HEK293T (cell line): ENCODE measurements at places on chromosomes 3 and 15.

DNA sequence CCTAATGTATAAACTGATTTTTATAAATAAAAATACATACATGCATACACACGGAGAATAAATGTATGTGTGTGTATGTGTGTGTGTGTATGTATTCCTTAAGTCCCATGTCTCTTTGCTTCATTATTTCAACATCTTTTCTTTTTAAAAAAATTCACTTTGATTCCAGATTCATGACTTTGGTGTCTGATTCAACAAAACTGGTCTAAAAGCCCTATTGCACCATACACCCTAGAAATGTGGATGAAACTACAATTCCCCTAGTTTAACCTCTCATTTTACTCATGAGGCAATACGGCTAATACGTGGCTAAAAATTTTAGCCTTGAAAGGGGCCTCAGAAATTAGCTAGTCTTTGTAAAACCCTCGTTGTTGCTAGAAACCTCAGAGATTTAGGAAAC lies 228.1 kb downstream of the ADAMTS9 start:
- no peak for DNase-seq

DNA sequence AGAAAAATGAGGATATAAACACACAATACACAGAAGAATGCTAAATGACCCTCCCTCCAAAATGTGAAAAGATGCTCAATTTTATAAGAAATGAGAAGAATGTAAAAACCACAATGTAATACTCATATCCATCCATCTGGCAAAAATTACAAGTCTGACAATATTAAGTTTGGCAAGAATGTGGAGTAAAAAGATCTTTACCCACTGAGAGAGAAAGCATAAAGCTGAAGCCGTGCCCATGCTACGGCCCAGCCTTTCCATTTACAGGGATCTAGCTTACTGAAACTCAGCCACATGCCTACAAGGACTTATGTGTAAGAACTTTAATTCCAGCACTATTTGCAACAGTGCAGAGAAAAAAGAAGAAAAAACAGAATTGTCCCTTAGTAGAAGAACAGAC lies 42.9 kb downstream of the ATP13A3 start:
- DNase-seq: no peak

DNA sequence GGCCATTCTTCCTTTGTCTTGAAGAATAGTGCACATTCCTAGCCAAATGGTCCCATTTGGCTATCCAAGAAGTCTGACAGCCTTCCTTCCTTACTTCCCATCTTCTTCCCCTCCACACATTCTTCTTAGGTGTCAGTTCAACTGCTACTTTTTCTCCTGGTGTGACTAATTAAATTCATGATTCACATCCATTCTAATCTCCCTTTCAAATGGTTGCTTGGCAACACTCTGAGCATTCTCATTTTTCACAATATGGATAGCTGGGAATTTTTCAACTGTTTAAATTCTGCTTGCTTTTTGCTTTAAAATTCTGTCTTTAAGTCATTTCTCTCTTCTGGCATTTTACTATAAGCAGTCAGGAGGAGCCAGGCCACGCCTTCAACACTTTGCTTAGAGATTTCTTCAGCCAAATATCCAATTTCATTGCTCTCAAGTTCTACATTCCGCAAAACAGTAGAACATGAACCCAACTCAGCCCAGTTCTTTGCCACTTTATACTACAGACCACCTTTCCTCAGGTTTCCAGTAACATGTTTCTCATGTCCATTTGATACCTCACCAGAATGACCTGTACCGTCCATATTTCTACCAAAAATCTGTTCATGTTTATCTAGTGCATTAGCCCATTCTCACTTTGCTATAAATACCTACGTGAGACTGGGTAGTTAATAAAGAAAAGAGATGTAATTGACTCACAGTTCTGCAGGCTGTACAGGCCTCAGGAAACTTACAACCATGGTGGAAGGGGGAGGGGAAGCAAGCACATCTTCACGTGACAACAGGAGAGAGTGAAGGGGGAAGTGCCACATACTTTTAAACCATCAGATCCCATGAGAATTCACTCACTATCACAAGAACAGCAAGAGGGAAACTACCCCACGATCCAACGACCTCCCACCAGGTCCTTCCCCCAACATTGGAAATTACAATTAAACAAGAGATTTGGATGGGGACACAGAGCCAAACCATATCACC lies 31.9 kb upstream of the MCF2L2 start:
- DNase-seq: no peak

- DNase-seq: no peak
Observed at GRCh38 chr3:57826952-57827723, 71.0 kb downstream of the SLMAP start.
